Posterior vena cava (tissue), 2 donors: ENCODE measurements at places on chromosomes 7 and 10. TPM values are rescaled to one million over a fixed set of nuclear protein-coding genes. Genes with fewer than 3 reads are reported as not detected.

Gene AKR1D1
- not detected for total RNA-seq

Gene CTNNA3
- 4.8 TPM for total RNA-seq

Gene MRC1
- total RNA-seq: 71.1 TPM

Gene ADAM22
- total RNA-seq: 18.4 TPM

Gene INHBA
- 73.0 TPM for total RNA-seq

Gene FOXP2
- 9.9 TPM for total RNA-seq

DNA sequence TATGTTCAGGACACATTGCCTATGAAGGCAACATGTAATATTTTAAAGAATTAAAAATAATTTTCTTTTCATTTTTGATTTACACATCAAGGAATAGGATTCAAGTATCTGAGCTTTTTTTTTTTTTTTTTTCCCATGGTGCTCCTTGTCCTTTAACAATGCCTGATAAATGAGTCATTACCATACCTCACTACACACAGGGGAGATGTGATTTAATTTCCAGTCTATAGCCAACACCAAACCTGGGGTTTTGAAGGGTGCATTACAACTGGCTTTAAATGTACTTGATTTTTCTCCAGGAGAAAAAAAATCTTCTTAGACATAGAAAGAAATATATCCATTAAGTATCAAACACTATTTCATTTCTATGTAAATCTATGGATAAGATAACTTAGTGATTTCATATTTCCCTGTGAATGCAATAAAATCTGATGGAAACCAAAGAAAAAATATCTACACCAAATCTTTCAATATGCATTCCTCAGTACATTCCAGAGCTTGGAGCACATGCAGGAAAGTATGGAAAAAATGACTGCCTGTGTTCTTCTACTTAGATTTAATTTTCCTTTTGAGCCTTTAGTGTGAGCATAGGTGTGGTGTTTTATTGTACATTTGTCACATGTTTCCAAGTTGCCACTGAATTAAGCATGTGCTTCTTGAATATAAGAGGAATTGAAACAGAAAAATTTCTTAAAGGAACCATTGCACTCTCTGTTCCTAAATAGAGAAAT is 204.8 kb upstream of the MEOX2 start:
- DNase-seq: no peak

- DNase-seq: no peak
Observed at GRCh38 chr7:92631850-92632487, 41.8 kb upstream of the FAM133B start.

- no peak for DNase-seq
Observed at GRCh38 chr7:36677769-36678437, 46.4 kb downstream of the AOAH start.

GRCh38 chr7:155724327-155725005 is 80.0 kb downstream of the RBM33 start:
- DNase-seq: no peak

DNA sequence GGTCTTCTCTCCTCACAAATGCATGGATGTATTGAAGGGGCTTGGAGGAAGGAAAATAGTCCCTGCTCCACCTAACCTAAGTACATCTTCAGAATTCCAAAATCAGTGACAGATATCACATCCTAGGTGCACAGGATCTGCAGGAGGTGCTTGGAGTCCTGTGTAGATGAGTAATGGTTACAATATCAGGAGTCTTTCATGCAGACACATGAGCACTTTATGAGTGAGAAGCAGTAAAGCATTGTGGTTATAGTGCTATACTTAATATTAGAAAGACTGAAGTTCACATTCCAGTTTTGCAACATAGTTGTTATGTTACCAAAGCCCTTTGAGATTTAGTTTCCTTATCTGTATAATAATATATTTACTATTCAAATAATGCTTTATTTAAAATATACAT is 516.7 kb downstream of the NEBL start:
- DNase-seq: no peak

DNA sequence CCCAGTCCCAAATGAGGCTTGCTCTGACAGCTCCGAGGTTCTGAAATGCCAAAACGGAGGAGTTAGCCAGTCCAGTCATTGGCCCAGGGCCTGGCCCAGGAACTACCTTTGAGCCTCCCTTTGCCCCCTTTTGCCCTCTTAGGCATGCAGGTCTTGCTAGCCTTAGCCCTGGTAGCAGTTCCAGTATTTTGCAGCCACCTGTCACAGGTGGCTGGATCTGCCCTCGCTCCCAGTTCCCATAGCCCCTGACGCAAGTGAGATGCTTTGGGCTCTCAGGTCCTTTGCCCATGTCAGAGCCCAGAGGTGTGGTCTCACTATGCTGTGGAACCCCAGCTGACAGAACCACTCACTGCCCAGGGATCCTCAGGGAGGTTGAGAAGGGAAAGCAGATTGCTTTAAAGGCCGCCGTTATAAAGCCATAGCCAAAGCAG is 42.0 kb downstream of the GPRIN2 start:
- DNase-seq: peak; percentile 73

- DNase-seq: no peak
Observed at GRCh38 chr10:12243864-12244620, 48.1 kb downstream of the CDC123 start.

DNA sequence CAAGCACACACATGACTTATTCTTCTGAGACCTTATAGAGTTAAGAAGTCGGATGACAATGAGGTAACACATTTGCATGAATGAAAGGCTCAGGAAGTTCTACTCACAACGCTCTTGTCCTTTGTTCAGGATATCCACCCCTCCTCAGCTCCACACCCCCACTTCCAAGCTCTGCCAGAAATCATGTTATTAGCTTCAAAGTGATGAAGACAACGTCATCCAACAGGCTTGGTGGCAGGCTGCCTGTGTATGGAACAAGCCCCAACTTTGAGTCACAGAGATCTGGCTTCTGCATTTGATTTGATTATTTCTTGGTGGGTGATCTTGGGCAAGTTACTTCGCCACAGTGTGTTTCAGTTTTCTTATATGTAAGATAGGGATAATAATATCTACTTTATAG is 12.4 kb upstream of the BMPER start:
- DNase-seq: peak; percentile 81

- no peak for DNase-seq
Observed at GRCh38 chr7:40015790-40016296, 65.8 kb downstream of the CDK13 start.

GRCh38 chr7:118609207-118609606 is 384.7 kb downstream of the ANKRD7 start:
- peak; percentile 32 for DNase-seq

DNA sequence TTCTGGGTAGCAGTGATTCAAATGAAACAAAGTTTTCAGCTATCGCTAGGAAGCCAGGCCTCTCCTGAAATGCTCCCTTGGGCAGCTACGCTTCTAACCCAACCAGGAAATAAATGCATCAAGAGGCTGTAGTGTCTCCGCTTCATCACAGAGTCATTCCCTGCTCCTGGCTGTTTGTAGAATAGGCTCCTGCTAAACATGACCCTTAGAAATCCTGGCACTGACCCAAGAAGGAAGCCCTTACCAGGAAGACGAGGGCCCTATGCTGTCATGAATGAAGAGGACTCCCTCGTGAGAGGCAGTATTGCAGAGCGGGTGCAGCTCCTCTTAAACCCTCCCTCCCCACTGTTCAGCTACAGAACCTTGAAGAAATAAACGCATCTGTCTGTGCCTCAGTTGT is 48.3 kb downstream of the NOD1 start:
- no peak for DNase-seq

DNA sequence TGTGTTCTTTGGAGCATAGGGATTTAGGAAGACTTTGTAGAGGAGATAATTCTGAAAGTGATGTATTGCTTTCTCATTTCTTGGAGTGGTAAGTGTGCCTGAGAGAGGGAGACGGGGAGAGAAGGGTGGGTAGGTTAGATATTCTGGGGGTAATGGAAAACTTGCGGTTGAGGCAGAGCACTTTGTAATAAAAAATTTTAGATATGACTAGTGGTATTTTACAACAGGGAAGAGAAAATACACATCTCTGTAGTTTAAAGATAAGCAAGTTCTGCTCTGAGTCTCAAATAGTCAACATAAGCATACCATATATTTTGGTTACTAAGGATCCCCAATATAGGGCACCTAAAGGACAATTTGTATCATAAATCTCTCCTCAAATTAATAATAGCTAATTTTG is 6.6 kb downstream of the VPS50 start:
- no peak for DNase-seq
